A549 treated with Hydrocortisone at 1 μM for 4 hours (cell line): ENCODE measurements at places on chromosomes 16 and 17. TPM values are rescaled to one million over a fixed set of nuclear protein-coding genes. Genes with fewer than 3 reads are reported as not detected.

EVI2A gene
- not detected in 5 replicates for total RNA-seq

CEP295NL gene
- 0.37 to 0.44 TPM (median 0.41 TPM) in 5 replicates for total RNA-seq

ATP2C2 gene
- 0.09 to 0.32 TPM (median 0.16 TPM) in 5 replicates for total RNA-seq

KCNJ2 gene
- 0.05 to 0.09 TPM (median 0.06 TPM) in 5 replicates for total RNA-seq

SYT17 gene
- total RNA-seq: 9.9 to 13.8 TPM (median 12.6 TPM) in 5 replicates

HBA2 gene
- total RNA-seq: 0.20 to 0.33 TPM in 2 of 5 replicates, not detected in the others

MAF gene
- 0.23 to 0.66 TPM (median 0.34 TPM) in 5 replicates for total RNA-seq

MPP3 gene
- total RNA-seq: 13.7 to 18.8 TPM (median 15.6 TPM) in 5 replicates

SOX9 gene
- 7.3 to 10.5 TPM (median 9.5 TPM) in 5 replicates for total RNA-seq
